T-helper 22 cell (primary cell): ENCODE measurements at places on chromosomes 3 and 15.

- no peak for DNase-seq
These were observed 180.9 kb upstream of the ROPN1 start for GRCh38 chr3:124172816-124173215.

DNA sequence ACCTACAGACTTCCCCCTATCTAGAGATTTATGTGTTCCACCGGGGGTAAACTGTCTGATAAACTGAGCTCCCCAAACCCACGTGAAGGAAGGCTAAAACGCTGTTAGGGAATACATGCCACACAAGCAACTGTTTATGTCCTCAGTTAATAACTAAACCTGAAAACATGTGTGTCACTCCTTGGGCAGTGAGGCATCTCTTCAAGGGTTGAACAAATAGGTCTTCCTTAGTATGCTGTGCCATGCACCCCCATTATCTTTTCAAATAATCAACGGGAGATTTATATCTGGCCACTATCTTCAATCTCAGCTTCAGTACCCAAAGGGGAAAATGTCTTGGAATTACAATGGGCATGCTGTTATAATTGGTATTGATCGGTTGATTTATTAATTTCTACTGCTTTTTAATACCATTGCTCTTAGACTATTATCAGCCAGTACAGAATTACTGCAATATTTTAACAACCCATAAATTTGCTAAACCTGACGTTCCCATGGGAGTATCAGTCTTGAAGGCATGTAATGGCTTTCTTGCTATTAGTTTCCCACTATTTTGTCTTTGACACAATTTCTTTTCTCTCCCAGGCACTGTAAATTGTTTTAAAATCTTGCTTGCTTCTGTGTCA, 279.2 kb upstream of the P2RY1 start:
- no peak for DNase-seq

- no peak for DNase-seq
These were observed 58.9 kb downstream of the RARB start for GRCh38 chr3:25486932-25487331.

DNA sequence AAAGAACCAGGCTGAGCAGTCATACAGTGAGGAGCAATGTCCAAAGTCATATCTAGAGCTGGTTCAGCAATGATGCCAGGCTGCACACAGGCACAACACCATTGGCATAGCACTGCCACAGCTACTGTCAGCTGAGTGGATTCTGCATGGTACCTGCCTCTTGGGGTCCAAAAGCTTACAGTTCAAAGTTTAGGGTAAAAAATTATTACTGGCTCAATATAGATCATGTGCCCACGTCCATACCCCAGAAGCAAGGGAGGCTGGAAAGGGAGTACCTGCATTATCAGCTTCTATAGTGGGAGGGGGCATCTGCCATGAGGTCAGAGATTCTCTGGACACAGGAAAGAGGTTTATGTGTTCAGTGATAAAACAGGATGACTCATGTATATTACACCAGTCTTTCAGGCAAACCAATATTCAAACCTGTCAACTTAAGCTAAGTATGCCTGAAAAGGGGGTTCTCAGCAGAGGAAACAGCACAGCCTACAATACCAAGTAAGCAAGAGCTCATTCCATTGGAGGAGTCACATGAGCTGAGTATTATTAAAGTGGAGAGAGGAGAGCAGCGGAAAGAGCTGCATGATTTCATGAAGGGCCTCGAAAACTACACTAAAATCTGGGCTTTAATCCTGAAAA, 99.0 kb downstream of the ANO10 start:
- no peak for DNase-seq

GRCh38 chr3:40623567-40623966, 98.8 kb downstream of the ZNF621 start:
- DNase-seq = no peak

DNA sequence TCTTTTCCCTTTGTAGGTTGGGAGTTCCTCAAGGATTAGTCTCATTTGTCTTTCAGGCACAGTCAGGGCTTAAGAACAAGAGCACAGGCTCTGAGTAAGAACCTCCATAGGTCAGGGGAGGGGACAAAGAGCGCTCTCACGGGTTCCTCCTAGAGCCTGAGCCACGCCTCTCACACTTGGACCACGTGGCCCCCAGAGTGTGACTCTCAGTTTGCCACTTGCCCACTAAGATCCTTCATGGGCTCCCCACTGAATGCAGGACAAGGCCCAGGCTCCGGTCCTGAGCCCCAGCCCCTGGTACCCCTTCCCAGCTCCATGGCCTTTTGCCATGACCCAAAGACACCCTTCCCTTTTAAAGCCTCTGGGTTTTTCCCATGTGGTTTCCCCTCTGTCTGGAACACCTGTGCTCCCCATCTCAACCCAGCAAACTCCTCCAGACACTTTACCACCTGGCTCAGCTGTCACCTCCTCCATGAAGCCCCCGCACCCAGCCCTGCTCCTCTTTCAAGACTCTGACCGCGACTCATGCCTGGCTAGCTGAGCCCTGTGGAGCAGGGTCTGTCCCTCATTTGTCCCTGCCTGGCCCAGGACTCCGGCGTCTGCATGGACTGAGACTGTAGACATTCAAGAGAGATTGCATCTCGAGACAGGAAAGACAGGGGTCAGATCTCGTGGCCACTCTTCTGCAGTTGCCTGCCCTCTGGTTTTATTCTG, 32.7 kb downstream of the IQSEC1 start:
- no peak for DNase-seq

DNA sequence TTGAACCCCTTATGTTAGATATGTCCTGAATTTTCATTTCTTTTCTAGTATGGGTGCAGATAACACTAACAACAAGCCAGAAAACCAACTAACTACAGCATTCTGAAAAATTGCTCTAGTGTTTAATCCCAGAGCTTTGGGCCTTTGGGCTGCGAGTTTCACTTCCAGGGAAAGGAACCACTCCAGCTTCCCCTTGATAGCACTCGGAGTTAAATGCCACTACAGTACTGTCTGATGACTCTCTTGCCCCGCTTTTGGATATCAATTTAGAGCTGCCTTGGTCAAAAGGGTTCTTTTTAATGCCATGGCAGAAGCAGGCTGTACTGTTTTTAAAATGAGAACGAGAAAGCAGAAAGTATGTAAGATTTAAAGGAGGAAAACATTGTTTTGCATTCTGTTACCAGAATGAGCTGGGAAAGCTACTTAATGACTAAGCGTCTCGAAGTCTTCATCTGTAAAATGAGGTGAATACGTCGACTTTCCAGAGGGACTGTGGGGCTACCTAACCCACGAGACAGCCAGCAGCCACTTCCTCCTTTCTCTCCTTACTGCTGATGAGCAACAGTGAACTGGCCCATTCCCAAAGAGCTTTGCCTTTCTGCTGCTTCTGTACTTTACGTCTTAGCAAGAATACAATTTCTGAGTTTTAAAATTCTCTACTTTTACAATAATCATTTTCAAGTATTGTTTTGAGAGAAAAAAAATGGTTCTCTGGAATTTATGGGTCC, 299.3 kb upstream of the LYSMD4 start:
- DNase-seq = no peak

- DNase-seq = no peak
These were observed 144.2 kb upstream of the ABHD17C start for GRCh38 chr15:80550908-80551260.

GRCh38 chr3:97960993-97961766, 11.1 kb downstream of the RIOX2 start:
- DNase-seq = no peak

DNA sequence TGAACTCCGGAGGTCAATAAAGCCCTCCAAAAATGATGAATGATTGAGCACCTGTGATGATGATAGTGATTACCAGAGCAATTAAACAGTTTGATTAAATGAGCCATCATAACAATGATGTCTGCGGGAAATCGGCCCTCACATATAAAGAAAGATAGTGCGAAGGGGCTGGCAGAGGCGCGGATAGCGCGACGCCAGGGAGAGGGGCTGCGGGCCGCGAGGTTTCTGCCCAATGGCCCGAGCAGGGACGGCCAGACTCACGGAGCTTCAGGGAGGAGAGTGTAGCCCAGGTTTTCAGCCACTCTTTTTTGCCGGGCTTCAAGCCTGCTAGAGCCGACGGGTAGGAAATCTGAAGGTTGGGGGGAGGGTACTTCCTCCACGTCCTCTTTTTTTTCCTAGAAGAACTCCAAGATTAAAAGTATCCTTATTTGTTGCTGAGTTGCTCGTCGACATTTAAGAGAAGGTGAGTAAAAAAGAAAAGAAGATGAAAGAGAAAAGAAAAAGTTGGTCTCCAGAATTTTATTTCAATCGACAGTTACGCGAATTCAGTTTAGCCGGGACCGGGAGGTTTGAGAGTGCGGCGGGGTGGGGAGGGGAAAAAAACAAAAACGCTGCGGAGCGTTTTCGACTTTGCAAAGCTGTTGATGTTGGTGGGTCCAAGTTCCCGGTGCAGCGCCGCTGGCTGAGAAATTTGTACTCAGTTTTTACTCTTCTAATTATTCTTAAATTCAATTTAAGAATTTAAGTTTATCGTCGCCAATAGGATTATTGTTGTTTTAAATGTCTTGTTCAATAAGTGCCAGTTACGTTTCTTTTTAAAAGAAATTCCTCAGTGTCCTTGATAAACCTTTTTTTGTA, 2.2 kb upstream of the MEIS2 start:
- no peak for DNase-seq

- no peak for DNase-seq
These were observed 26.9 kb downstream of the ZXDC start for GRCh38 chr3:126448893-126449180.

DNA sequence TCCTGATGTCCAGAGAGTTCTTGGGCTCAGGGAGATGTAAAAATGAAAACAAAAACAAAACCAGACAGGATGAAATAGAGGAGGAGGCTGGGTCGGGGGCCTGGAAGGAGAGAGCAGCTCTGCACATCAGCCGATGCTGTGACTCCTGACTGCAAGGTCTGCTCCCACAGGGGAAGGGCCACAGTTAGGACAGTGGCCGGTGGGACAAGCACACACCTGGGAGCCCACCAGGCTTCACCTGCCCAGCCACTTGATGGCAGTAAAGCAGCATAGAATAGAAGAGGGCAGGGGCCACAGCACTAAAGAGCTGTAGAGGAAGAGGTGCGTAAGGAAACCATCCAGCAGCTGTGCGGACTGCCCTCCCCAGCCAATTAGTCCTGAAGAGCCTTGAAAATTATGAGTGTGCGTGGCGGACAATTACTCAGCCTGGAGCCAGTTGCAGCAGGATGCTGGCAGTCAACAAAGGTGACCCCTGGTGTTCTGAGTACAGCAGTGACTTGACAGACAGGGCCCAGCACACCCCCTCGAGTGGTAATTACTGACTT, 29.8 kb downstream of the ALS2CL start:
- no peak for DNase-seq

GRCh38 chr3:197432384-197433127, 123.2 kb downstream of the BDH1 start:
- DNase-seq = no peak

- no peak for DNase-seq
These were observed 53.5 kb downstream of the SLC41A3 start for GRCh38 chr3:126030455-126030854.

GRCh38 chr3:160047876-160048275, 59.2 kb downstream of the IL12A start:
- DNase-seq = no peak

DNA sequence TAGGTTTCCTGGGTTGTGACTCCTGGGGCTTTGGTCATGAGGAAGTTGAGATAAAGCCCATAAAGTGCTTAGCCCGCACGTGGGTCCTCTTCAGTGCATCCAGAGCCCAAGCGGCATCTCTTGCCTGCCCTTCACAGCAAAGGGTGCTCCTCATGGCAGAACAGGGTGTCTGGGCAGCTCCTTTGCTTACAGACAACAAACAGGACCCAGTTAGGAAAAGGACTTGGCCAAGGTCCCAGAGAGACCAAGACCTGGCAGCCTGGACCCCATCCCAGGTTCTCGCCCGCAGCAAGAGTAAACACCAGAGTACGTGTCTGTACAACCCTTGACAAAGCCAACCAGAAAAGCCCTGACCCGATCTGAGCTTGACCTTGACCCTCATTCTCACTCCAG, 27.0 kb downstream of the ALS2CL start:
- DNase-seq = no peak

DNA sequence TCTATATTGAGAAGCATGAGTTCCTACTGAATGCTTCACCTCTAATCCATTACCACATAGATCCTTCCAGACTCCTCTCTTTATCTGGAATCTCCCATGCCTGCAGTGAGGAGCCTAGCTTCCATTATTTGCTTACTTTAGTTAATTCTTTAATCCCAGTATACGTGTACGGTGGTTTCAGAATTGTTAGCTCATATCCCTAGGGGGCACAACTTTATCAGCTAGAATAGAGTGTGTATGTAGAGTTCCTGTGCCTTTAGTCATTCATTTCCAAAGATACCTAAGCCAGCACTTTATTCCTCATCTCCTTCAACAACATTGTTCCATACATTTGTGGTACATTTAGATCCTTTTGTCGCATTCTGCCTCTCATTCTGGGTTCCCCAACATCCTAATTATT, 226.0 kb downstream of the TJP1 start:
- no peak for DNase-seq

DNA sequence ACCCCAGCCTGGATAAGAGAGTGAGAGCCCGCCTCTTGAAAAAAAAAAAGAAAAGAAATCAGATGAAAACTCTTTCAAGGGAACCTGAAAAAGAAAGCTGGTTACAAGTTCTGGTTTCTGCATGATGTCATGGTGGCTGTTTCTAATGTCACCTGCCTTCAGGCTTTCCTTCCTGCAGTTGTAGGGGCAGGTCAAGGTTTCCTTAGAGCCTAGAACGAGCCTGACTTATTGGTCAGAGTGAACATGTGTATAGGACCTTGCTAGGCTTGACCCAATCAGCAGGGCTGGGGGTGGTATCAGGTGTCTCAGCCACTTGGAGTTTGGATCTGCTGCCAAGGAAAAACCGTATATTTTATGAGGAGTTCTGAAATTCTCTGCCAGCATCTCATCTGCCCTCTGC, 3.8 kb downstream of the IVD start:
- DNase-seq = no peak

DNA sequence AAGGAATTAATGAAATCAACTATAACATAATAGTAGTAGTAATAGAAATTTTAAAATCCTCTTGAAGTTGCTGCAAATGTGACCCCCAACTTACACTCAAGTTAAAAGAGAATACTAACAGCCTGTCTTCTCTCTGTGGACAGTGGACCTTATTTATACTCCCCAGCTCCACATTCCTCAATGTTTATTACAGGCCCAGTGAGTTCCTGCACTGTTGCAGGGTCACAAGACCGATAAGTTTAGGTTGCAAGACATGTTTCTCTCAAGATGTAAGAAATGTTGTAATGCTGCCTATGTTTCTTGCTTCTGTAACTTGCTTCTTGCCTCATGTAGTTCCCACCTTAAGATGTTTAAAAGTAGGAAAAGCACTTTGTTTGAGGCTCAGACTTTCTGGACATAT, 888.1 kb downstream of the PDCD6IP start:
- DNase-seq = no peak

- no peak for DNase-seq
These were observed 102.0 kb upstream of the MRPS22 start for GRCh38 chr3:139241783-139242182.

DNA sequence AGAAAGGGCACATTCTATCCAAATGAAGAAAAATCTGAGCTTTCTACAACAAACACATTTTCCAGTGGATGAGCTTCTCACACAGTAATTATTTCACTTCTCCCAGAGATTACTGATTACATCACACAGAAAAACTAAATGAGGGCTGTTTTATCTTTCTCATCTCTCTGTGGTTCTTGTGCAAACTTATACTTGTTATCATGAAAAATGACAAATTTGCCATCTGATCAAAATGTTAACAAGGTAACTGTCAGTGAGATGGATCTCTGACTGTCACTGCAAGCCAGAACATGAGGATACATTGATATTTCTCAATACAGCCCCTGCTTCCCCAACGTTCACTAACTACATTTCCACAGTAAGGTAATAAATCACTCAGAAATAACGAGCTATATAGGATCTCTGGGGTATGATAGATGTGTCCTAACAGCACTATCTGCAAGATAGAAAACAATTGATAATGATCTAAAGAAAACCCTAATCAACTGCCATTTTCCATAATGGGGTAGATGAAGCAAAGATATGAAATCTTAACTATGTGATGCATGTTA, 829.3 kb upstream of the CFAP20DC start:
- DNase-seq = no peak
